ENCODE measurements at places on chromosomes 4 and X. TPM values are rescaled to one million over a fixed set of nuclear protein-coding genes. Genes with fewer than 3 reads are reported as not detected.
A peak's percentile ranks its signal among the peaks of the same experiment; 100 is the strongest.

GRCh38 chrX:39891781-39892180, 206.0 kb downstream of the BCOR start:
- DNase-seq, result no peak

GRCh38 chr4:900073-900472, 32.0 kb downstream of the GAK start:
- no peak for DNase-seq

DNA sequence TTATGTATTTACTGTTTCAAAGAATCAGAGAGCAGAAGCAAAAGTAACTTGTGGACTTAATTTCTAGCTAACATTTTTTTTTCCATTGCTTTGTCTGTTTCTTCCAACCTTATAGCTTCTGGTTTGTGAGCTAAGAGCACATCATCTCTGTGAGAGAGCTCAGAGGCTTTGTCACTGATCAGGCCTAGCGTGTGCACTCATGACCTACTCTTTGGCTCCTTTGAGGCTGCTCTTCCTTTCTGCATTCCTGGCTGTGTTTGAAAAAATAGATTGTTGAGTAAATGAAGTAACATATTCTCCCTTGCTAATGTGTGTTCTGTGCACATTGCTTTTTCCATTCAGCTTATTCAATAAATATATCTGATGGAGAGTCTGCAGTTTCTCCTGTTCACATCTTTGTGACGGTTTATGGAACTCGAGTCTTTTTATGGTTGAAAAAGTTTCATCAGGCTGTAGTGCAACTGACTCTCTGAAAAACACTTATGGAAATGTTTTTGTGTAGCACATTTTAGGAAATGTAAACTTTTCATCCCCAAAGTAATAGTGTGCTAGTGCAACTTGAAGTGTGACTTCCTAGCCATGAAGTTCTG, 133.0 kb downstream of the RAPGEF2 start:
- no peak for DNase-seq

NSUN7 gene
- polyA plus RNA-seq, result 19.8 TPM

DNA sequence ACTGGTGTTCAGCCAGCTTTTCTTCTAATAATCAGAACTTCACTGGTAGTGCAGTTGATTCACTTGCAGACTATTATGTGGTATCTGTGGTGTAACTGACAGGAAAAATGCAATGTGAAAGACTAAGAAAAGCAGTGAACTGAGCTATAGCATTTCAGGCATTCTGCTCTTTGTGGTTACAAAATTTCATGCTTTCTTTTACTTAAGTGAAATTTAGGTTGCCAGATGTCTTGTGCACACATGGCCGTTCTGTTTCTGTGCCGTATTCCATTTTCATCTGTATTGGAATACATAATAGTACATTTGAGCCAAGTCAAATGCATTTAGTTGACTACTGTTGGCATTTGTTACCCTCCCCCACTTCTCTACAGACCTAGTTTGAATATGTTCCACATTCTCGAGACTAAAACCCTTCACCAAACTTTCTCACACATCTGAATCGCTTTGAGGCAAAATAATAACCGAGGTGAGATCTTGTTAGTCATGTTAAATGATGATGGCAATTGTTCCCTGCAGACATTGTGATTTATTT, 8.2 kb downstream of the RTL3 start:
- DNase-seq, result no peak

KIAA1210 gene
- polyA plus RNA-seq, result 1.7 TPM

DNA sequence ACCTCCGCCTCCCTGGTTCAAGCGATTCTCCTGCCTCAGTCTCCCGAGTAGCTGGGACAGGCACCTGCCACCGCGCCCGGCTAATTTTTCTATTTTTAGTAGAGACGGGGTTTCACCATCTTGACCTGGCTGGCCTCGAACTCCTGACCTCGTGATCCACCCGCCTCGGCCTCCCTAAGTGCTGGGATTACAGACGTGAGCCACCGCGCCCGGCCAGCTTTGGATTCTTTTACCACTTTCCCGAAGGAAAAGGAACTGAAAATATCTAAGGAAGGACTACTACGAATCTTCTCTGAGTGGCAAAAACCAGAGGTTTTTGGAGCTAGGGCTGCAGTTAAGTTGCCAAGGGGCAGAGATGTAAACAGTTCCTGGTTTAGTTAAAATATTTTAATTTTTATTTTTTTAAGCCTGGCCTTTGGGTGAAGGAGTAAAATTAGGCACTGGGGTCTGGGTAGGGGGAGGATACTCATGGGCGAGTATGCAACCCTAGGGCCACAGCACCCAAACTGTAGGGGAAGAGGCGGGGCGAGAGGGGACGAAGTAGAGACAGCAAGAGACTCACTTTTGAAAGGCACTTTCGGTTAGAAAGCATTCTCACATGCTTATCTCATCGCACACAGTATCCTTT, 525 bp upstream of the CISD2 start:
- no peak for DNase-seq

ATP1B4 gene
- polyA plus RNA-seq, result not detected

GRCh38 chr4:76282941-76283689, 23.4 kb upstream of the STBD1 start:
- no peak for DNase-seq

- peak; percentile 47 for DNase-seq
Measured at GRCh38 chr4:74376888-74377483, 12.0 kb downstream of the EREG start.

GRCh38 chr4:116664198-116664597, 421.2 kb downstream of the TRAM1L1 start:
- DNase-seq, result no peak

Data from renal cortex interstitium (tissue), 15 donors.